ENCODE measurements at places on chromosomes 13 and 19.

GRCh38 chr13:113792236-113792770, 33.3 kb downstream of the TMEM255B start:
- no peak for DNase-seq

DNA sequence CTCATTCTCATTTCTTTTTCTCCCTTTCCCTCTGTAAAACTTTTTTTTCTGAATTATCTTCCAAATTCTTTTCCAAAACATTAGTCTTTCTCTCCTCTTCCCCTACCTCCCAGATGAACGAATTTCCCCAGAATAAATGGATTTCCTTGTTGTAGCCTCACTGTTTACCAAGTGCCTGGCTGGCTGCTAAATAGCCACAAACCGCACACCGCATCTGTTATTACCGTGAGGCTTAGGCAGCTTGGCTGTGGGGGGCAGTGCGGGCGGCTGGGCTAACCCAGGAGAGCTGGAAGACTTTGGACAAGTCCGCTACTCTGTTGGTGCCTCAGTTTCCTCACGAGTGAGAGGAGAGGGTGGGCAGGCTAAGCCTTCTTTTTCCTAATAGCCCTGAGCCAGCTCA, 10.7 kb downstream of the IL17D start:
- no peak for DNase-seq

- peak; percentile 41 for DNase-seq
These were observed 3.4 kb upstream of the PRAM1 start for GRCh38 chr19:8505680-8506401.

DNA sequence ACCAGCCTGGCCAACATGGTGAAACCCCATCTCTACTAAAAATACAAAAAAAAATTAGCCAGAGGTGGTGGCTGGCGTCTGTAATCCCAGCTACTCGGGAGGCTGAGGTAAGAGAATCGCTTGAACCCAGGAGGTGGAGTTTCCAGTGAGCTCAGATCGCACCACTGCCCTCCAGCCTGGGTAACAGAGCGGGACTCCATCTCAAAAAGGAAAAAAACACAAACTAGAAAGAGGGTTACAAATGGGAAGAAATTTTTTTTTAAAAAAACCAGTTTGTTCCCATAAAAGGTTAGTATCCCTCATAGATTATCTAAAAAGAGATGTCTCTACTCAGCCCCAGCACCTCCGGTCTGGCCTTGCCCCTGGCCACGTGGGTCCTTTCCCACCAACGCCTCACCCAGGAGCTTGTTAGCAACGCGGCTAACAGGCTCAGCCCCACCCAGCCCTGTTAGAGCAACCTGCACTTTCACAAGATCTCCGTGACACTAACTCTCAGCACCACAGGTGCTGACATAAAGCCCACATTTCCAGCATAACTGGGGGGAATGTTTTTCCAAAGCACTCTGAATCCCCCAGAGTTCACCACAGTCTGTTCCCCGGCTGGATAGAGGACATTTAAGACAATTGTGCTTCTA, 4.3 kb downstream of the DMKN start:
- no peak for DNase-seq

DNA sequence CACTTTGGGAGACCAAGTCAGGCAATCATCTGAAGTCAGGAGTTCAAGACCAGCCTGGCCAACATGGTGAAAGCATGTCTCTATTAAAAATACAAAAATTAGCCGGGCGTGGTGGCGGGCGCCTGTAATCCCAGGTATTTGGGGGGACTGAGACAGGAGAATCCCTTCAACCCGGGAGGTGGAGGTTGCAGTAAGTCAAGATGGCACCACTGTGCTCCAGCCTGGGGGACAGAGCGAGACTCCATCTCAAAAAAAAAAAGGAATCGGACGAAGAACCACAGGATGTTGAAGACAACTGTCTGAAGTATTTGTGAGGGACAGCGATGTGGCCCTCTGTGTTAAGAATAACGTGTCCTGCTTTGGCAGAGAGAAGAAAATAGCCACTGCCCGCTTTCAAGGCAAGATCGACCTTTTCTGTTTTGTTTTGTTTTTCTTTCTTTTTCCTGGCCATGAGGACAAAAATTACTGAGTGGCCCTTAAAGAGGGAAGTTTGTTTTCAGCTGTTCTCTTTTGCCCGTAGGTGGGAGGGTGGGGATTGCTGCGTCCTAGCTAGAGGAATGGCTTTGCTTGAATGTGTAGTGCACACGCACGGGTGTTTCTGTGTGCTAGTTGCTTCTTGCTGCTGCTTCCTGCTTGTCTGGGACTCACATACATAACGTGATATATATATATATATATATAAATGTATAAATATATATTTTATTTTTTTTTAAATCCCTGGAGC, 6.2 kb upstream of the PRKCG start:
- peak; percentile 47 for DNase-seq

- DNase-seq, result no peak
These were observed 497 bp upstream of the MLNR start for GRCh38 chr13:49219647-49220035.

DNA sequence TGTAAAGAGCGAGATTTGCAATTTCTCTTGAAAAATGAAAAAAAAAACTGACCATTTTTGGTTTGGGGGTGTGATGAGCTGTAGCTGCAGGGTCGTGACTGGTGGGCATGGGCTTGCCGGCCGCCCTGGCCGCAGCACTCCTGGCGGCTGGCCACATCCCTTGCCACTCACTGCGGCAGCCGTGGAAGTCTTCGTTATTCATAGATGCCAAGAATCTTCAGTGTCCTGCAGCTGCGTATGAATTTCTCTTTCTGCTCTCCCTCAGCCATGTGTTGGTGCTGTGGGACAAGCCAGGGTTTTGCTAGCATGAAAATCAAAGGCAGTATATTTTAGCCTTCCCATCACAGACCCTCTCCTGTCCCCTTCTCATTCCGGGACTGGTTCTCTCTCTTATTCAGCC, 151.7 kb upstream of the TSHZ3 start:
- no peak for DNase-seq

- peak; percentile 97 for DNase-seq
These were observed 6.0 kb downstream of the AP1M2 start for GRCh38 chr19:10580979-10581631.

- no peak for DNase-seq
These were observed 123.6 kb downstream of the PCDH9 start for GRCh38 chr13:67106502-67107057.

- no peak for DNase-seq
These were observed 5.5 kb downstream of the TPT1 start for GRCh38 chr13:45335397-45336024.

DNA sequence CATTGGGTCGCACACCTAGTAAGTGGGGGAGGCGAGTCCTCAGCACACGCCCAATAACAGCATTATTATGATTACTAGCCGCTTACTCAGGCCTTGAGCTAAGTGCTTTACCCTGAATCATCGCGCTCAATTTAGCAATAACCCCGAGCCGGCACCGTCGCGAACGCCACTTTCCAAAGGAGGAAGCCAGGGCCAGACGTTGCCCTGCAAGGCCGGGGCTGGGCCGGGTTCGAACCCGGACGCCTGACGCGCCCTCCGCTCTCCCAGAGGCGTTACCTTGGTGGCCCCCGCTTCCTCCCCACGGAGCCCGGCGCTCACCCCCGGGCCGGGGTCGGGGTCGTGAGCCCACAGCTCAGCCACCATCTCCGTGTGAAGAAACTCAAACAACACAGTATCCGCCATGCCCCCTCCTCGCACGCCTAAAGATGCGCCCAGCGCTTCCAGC, at the start of gene TRAPPC6A:
Gene TRAPPC6A, minus strand, starts transcription at position 421 of the 445 bp plus-strand sequence. Its CDS starts 19 bp downstream, at position 402.
- DNase-seq, result peak; percentile 94

DNA sequence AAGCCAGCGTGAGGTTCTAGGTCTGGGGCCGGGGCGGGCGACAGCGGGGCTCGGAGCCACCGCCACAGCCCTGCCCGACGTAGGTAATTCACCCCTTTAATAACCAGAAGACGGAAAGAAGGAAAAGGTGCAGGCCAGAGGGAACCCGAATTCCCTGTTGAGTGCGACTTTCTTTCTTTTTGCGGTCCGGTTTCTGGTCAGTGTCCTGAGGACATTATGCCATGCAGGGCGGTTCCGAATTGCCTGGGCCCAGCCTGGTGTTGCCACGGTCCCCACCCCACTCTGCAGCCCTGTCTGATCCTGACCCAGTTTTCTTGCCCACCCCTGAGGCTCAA, 18.4 kb upstream of the TFDP1 start:
- DNase-seq, result no peak

- DNase-seq, result no peak
These were observed 182.5 kb downstream of the KCNRG start for GRCh38 chr13:50197705-50198104.

Data from inflammatory macrophage (primary cell).